ENCODE measurements at places on chromosomes 11 and 22.

- DNase-seq, result peak; percentile 86
Measured at GRCh38 chr22:43867839-43868635, 5.7 kb upstream of the SULT4A1 start.

GRCh38 chr11:11972730-11973341 is 35.6 kb downstream of the DKK3 start:
- DNase-seq, result no peak

GRCh38 chr11:72541257-72541974 is 107.1 kb upstream of the CLPB start:
- no peak for DNase-seq

GRCh38 chr11:77515483-77515882 is 41.6 kb upstream of the PAK1 start:
- DNase-seq, result no peak

DNA sequence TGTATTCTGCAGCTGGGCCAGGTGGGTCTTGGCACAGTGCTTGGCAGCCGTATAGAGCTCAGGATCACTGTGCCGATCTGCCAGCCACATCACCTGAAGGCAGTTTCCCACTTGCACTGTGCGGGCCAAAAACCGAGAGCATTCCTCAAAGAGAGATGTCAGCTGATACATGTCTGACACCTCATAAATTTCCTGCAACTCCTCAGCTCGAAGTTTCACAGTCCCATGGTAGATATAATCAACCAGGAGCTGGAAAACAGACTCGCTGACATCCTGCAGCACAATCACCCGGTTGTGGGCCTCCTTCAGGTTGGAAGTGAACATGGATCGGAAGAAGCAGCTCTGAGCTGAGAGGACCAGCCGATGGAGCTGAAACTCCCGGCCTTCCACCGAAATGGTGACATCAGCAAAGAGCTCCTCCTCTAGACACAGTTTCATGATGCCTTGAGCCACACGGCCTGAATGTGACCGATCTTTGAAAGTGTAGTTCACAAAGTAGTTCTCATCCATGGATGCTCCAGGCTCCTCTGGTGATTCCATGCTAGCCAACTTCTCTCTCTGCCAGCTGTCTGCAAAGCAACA is 1.2 kb downstream of the KBTBD4 start:
- no peak for DNase-seq

- peak; percentile 91 for DNase-seq
Measured at GRCh38 chr11:45843158-45843924, 3.9 kb upstream of the CRY2 start.

- DNase-seq, result no peak
Measured at GRCh38 chr22:17607891-17608521, 20.5 kb downstream of the ATP6V1E1 start.

DNA sequence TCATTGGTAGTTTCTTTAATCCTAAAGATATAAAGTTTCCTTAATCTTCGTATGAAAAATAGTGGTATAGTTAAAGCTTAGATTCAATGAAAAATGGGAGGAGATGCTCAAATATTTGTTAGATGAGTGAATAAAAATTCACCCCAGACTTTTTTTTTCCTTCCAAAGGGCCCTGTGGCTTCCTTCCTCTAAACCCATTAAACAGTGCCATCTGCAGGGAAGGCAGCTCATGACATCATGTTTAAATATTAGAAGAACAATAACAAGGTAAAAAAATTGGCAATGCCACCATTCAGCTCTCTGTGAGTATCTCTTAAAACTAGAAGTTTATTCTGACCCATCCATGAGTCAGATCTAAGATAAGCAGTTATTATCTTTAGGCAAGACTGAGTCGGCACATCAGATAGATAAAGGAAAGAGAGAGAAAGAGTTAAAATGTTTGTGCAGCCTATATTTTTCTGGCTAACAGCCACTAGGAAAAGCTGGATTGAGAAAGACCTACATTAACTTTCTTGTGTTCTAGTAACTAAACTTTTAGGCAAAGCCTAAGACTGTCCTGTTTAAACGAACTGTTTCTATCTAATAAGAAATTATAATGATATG is 19.1 kb upstream of the OOSP1 start:
- DNase-seq, result peak; percentile 61

Data from GM03348 (cell line).